ENCODE measurements at places on chromosomes 5 and 9.

GRCh38 chr5:179794171-179794570 is 385 bp downstream of the LTC4S start:
- DNase-seq, result no peak

GRCh38 chr9:21750021-21750735 is 52.3 kb upstream of the MTAP start:
- DNase-seq, result no peak

DNA sequence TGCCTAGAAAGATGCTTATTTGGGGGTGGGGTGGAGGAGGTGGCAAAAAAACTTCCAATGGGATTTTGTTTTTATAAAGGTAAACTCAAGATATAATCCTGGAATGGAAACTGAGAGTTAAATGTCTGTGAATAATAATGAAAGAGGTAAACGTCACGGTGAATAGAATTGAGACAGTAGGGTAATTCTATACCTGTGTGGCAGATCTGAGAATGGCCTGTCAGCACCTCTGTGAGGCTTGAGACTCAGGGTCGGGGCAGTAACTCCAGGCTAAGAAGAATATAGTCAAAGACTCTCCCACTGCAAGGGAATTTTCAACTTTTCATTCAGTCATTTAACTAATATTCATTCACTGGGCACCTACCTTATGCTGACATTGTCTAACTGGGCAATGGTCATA is 581.2 kb upstream of the ZNF608 start:
- no peak for DNase-seq

DNA sequence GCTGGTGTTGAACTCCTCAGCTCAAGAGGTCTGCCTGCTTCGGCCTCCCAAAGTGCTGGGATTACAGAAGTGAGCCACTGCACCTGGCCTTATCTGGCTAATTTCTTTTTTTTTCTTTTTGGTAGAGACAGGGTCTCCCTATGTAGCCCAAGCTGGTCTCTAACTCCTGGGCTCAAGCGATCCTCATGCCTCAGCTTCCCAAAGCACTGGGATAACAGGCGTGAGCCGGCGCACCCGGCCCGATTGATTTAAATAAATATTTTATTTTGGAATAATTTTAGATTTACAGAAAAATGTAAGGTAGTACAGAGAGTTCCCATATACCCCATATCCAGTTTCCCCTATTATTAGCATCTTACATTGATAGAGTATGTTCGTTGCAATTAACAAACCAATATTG is 155.0 kb upstream of the MVB12B start:
- DNase-seq, result no peak

GRCh38 chr9:117696154-117696553 is 8.0 kb upstream of the TLR4 start:
- DNase-seq, result no peak

GRCh38 chr5:14386884-14387624 is 194.5 kb upstream of the OTULINL start:
- DNase-seq, result no peak

DNA sequence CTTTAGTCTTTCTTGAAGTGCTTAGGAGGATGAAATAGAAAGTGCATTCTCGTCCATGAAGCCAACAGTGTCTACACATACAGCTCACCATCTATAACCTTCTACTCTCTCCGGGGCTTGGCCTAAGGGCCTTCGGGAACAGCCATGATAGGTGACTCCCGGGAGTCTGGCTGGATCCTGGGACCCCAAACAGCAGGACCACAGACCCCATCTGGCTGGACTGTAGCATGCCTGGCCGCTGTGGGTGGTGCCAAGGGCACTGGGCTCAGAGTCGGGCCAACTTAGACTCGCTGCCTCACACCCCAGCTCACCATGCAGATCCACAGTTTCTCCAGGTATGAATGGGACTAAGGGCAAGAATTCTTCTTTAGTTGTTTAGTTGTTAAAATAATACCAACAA is 16.3 kb downstream of the GABBR2 start:
- DNase-seq, result no peak
